ENCODE measurements at places on chromosomes 2 and 18.

DNA sequence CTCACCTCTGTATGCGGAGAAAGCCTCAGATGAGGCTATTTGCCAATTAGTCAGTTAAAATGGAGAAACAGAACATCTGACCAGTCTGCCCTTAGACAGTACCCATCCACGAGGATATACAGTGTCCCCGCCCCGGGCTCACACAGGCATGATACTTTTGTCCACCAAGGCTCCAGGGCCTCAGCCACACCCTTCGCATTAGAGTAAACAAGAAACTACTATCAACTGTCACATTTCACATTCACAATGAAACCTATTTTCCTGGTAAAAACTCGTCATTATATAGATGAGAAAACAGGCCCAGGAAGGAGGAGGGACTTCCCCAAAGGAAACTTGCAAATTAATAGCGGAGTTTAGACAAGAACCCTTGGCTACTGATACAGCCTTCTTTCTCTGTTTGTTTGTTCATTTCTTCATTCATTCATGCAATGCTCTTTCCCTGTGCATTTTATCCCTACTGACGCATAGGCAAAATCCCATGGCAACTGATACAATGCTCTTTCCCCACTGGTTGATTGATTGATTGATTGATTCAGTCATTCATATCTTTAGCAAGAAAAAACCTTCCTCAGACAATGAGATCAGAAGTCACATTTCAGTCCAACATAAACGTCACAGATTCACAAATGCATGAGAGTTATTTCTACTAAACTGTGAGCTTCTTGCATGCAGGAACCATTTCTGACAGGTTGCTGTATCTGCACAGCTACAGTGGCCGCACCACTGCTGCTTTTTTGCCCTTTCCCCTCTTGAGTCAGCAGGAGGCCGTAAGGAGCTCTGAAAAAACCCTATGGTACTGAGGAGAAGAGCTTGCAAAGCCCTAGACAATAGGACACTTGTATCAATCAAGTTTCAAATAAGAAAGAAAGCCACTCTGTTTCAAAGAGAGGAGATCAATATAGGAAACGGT lies 777.1 kb downstream of the RNF144A start:
- DNase-seq: no peak

GRCh38 chr18:79785831-79786230 lies 11.9 kb upstream of the KCNG2 start:
- DNase-seq: no peak

DNA sequence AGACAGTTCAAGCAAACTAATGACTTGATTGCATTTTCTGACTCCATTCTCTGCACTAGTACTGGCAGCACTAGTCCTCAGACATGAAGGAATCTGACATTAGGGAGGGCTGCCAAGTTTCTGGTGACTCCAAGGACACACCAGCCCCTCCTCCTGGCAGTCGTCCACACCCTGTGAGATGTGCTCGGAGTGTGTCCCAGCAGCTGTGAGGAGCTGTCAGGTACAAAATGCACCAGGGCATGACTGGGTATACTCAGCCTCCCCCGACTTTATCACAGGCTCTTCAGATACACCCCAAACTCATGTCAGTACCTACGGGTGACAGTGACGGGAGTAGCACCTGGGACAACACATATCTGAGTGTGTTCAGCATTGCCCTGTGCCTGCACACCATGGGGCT lies 43.1 kb downstream of the EDAR start:
- DNase-seq: peak; percentile 9

DNA sequence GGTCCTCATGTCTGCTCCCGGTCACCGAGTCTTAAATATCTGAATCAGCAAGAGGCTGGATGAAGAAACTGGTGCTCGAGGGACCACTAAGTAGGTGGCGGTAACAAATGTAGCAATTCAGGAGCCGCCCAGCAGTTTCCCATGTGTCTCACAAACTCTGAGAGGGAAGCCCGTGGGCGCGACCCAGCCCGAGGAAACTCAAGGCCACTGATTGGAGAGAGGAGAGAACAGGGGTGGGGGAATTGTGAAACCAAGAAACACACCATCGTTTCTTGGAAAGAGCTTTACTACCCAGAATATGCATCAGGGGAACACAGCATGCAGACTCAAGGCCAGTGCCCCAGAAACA lies 10.8 kb downstream of the MLPH start:
- DNase-seq: no peak

- no peak for DNase-seq
Observed at GRCh38 chr2:232597362-232598079, 35.9 kb upstream of the EFHD1 start.

GRCh38 chr18:63262369-63263335 lies 56.9 kb downstream of the BCL2 start:
- DNase-seq: no peak

- DNase-seq: peak; percentile 77
Observed at GRCh38 chr18:47265197-47265596, 13.7 kb upstream of the SKOR2 start.

- DNase-seq: no peak
Observed at GRCh38 chr2:75580606-75581005, 19.9 kb upstream of the EVA1A start.

DNA sequence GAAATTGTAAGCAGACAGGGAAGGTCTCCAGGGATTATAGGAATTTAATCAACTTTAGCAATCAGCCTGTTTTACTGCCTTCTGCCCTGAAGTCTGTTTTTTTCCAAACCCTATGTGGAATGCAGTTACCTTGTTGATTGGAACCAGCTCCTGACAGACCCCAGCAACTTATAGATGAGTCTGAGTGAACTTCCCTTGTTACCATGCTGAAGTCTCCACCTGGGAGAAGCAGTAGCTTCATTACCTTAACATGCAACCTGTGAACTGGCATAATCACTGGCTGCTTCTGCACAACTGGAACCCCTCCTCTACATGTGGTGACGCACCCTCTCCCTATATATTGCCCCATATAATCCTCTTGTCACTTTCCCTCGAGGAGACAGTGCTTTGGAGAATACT lies 226.3 kb upstream of the SPOPL start:
- DNase-seq: peak; percentile 9

DNA sequence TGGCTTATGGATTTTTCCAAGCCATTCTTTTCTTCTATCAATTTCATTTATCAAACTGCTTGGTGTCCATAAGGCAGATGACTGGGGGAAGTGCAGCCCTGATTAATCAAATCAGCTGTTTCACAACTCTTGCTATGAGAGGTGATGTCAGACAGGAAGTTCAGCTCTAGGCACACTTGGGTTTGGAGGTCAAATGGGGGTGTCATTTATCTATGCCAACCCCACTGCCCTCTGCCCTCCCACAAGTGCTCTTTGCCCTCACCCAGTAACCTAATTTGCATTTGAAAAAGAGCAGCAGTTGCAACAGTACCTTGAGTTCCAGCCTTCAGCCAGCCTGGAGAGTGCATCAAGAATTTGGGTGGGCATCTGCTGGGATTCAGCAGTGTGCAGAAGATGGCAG lies 431.3 kb upstream of the SPRED2 start:
- no peak for DNase-seq

DNA sequence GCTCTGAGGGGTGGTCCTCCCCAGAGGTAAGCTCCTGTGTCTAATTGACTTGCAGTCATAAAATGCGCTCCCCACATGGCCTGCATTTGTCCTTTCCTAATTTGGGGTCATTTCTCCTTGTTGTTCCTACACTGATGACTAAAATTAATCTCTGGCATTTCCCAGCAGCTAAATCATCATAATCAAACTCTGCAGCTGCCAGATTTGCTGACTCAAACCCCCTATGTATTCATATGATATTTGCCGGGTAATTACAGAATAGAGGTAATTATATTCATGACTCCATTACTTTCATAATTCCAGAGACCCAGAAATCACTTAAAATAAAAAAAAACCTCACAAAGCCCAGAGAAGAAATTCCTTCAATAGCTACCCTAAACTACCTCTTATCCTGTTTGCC lies 331.4 kb upstream of the KLHL29 start:
- no peak for DNase-seq

GRCh38 chr2:105754994-105755393 lies 10.3 kb downstream of the NCK2 start:
- no peak for DNase-seq

DNA sequence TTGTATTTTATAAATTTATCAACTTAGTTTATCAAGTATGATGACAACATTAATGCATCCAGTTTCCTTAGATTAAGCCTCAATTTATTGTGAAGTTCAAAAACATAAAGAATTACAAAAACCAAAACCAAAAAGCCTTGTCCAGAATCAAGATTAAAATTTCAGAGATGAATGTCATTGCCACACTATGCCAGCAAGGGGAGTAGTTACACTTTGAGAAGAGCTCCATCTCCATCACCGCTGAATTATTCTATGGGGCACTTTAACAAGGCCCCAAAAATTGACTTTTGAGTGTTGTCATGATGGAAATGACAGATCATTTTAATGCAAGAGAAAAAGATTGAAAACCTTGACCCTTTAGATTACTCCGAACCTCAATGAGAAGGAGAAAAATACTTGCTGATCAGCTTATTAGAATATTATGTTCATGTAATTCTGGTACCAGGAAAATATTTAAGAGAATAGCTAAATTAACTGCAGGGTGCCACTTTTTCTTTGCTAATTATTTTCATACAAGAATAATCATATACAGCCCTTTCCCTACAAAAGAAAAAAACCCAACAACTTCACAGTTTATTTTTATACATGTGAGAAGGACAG lies 152.5 kb upstream of the AQP4 start:
- DNase-seq: no peak

GRCh38 chr2:15205562-15205961 lies 355.6 kb downstream of the NBAS start:
- DNase-seq: no peak

DNA sequence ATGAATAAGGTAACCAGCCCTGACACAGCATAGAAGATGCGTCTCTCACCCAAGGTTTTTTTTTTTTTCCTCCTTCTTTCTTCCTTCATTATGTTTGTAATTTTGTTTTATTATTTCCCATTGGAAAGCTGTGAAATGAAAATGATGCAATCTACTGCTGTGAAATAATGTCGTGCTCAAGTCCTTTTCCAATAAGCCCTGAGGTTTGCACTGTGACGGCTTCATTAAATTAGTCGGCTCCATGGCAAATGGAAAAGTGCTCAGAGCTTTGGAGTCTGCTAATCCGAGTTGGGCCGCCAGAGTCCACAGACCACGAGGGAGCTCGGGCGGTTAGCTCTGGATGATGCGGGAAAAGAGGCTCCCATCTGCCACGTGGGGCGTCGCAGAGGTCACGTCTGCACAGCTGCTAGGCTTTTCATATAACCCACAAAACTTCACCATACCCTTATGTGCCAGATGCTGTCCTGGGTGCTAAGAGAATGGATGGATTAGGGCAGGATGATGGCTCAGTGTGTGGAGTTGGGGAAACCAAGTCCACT lies 92.3 kb upstream of the CAPN13 start:
- no peak for DNase-seq

- peak; percentile 25 for DNase-seq
Observed at GRCh38 chr2:106789185-106789584, 96.8 kb downstream of the ST6GAL2 start.

DNA sequence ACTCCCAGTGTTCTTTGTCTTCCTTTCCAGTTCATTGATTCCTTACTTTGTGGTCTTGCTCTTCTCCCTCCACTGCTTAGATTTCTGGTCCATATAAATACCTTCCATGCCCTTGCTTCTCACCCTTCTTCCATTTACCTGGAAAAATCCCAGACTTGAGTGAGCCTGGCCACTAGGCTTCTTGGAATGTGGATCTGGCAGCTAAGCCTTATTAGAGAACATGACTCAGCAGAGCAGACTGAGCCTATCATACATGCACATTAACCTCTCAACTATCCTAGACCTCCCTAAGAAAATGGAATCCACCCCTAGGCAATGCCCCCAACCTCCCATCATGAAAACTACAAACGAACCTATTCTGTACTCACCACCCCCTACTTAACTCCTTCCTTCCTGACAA lies 127.7 kb downstream of the RHBDD1 start:
- DNase-seq: peak; percentile 90

DNA sequence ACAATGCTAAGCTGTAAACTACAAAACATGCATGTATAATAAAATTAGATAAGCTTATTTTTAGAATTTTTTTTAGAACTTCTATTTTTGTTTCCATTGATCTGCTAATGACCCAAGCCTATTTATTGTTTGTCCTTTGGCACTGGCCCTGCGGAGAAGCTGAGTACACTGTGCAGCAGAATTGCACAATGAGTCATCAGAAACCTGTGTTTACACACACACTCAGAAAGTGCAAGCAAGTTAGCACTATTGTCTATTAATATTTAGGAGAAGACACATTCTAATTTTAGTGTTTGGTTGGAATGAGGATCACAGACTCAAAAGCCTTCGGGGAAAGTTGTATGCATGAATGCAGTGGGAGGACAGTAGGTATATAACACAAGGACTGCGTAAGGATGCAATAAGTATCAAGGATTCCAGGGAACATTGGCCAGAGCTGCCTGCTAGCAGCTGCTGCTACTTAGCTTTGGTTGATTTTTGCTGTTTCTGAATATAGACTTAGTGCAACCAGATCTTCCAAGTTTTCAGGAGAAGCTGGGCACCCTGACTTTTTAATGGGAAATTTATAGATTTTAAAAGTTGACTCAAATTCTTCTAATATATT lies 128.2 kb downstream of the KCNH7 start:
- no peak for DNase-seq

DNA sequence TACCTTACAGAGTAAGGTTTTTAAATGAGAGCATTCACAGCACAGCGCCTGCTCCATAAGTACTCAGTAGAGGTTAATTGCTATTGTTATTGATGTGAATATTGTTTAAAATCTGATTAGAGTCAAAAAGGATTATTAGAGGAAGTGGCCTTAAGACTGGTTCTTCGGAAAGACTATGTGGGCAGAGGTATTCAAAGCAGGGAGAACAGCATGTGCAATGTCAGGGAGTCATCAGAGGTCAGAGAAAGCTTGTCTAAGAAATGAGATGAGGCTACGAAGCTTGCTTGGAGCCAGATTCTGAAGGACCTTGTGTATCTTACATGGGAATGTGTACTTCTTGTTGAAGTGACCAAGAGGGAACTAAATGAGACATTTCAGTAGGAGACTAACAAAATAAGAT lies 49.8 kb downstream of the PMS1 start:
- DNase-seq: no peak

DNA sequence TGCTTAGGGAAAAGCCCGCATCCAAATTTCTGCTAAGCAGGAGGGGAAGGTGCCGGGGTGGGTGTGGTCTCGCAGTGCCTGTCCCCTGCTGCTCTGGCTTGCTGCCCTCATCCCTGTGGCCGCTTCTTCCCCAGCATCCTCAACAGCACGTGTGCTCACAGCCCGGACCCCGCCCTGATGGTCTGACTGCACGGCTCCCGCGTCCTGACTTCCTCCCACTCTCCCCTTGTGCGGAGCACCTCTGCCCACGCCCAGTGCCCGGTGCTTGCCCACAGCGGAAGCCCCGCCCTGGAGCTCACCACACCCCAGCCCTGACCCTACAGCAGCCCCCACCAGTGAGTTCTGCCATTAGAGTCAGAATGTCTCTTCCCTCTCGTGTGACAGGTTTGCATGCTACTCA lies 277.9 kb downstream of the NDUFA10 start:
- DNase-seq: no peak

GRCh38 chr2:162435676-162436075 lies 91.7 kb downstream of the GCA start:
- DNase-seq: peak; percentile 3

GRCh38 chr18:42517896-42518295 lies 562.9 kb downstream of the PIK3C3 start:
- no peak for DNase-seq
